Non-pigmented ciliary epithelial cell (primary cell): ENCODE measurements at places on chromosomes 6 and 20.
A peak's percentile ranks its signal among the peaks of the same experiment; 100 is the strongest.

DNA sequence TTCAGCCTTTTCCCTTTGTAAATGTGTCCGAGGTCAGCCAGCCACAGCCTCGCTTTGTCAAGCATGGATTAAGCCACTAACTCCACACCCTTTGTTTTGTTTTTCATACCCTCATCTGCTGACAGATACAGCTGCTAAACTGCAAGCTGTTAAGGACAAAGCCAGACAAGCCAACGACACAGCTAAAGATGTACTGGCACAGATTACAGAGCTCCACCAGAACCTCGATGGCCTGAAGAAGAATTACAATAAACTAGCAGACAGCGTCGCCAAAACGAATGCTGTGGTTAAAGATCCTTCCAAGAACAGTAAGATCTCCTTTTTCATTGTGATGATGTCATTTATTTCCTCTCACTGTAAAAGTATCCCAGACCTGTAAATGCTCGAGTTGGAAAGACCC is 269.3 kb downstream of the ARHGAP18 start:
- peak; percentile 18 for DNase-seq

DNA sequence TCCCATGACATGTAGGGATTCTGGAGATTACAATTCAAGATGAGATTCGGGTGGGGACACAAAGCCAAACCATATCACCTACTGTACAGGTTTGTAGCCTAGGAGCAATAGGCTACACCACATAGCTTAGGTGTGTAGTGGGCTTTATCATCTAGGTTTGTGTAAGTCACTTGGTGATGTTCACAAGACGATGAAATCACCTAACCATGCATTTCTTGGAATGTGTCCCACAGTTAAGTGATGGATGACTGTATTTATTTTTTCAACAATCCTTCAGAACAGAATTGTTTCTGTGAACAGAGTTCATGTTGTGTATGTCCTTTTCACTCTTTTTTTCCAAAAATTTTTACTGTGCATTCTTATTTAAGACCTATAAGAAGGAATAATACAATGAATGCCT is 76.1 kb downstream of the DTD1 start:
- no peak for DNase-seq

GRCh38 chr20:50521221-50522052 is 11.3 kb downstream of the PTPN1 start:
- no peak for DNase-seq

DNA sequence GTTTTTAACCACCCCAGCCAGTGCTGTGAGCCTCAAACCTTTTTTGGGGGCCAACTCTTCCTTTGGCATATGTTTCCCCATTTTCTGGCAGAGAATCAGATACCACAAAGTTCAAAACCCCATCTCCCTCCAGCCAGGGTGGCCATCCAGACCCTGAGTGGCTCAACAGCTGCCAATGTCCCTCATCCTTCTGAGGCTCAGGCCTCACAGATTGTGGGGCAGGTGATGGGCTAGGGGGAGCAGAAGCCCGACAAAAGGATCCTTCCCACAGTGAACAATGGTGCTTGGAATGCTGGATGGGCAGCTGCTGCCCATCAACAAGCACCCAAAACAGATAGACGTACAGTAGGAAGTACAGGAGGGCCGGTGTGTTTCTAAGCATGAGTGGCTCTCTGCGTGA is 42.6 kb upstream of the IL17A start:
- DNase-seq, result no peak

DNA sequence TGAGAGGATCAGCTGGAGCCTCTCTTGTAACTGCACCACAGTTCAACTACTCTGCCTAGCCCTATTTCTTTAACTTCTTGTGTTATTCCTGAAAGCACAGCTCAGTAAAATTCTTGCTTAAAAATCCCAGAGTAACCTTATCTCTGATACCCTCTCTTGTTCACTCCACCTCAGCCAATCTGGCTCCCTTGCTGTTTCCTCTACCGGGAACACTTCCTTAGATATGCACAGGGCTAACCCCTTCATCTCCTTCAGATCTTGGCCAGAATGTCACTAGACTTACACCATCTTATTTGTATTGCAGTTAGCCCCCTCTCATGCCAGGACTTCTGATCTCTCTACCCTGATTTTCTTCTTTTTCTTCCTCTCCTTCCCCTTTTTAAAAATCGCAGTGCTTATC is 2.6 kb upstream of the ZKSCAN3 start:
- no peak for DNase-seq

DNA sequence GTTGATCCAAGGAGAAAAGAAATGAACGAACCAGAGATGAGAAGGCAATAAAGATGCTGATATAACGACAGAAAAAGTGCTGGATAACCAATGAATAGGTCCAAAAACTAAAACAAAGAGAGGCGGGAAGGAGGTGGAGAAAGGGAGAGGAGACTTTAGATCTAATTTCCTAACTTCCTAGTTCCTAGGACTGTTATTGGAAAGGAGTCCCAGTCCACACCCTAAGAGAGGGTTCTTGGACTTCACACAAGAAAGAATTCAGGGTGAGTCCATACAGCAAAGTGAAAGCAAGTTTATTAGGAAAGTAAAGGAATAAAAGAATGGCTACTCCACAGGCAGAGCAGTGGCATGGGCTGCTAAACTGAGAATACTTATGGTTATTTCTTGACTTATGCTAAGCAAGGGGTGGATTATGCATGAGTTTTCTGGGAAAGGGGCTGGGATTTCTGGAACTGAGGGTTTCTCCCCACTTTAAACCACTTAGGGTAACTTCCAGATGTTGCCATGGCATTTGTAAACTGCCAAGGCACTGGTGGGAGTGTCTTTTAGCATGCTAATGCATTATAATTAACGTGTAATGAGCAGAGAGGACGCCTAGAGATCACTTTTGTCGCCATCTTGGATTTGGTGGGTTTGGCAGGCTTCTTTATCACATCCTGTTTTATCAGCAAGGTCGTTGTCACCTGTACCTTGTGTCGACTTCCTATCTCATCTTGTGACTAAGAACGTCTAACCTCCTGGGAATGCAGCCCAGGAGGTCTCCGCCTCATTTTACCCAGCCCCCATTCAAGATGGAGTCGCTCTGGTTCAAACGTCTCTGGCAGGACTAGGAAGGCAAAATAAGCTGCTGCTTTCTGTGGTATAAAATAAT is 60.9 kb upstream of the RBM24 start:
- no peak for DNase-seq

- DNase-seq, result no peak
Observed at GRCh38 chr6:1777921-1778685, 168.4 kb downstream of the FOXC1 start.

DNA sequence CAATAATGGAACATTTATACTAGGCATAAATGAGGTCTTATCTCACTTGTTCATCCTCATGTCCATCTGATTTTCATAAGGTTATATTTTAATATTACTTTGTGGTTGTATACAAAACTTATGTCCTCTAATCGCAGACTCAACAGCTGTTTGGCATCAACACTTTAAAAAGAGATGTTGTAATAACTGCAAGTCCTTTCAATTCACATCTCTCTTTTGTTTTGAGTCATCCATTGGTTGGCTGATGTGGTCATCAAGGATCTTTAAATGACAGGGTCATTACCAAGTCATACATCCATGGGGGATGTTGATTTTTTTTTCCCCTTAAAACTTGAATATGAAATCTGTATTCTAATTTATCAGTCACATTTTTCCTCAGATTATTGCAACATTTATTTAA is 299.4 kb upstream of the NRSN1 start:
- no peak for DNase-seq

DNA sequence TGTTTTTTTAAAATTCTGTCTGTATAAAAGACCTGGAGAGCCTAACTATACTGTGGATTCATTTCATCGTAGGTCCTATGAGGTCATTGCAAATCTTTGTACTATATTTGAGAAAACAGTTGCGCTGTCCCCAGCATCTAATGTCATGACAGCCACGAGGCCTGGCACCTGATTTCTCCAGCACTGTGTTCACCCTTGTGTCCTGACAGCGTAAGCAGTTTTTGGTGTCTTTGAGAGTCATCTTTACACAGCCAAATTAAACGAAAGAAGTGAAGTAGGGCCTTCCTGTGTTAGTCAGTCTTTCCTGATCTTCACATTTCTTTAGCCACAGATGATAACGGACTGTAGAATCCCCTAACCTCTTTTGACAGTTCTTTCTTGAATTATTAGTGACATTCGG is 70.6 kb upstream of the PHACTR2 start:
- no peak for DNase-seq

- no peak for DNase-seq
Observed at GRCh38 chr20:38303908-38304379, at the start of gene BPI. Gene BPI (plus strand): TSS chr20:38304156. CDS start chr20:38304224, 68 bp downstream.

DNA sequence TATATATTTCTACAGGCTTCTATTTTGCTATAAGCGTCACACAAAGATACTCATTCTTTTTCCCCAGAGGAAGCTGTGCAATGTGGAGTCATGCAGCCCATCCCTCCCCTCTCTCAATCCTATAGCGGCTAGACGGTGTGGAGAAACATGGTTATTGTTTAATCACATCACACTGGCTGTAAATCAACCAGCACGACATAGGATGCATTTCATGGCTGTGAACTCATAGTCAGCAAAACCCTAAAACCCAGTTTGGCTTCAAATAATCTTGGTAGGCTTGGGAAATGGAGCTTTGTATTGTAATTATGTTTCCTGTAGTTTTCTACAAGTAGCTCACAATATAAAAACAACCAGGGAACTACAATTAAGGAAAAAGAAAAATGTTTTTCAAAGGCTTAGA is 16.8 kb downstream of the FOXC1 start:
- DNase-seq, result no peak

GRCh38 chr20:46293084-46293483 is 15.2 kb downstream of the CDH22 start:
- DNase-seq, result no peak

GRCh38 chr6:40791004-40791403 is 203.8 kb upstream of the LRFN2 start:
- DNase-seq, result no peak

- no peak for DNase-seq
Observed at GRCh38 chr20:40192081-40192480, 497.0 kb downstream of the MAFB start.

DNA sequence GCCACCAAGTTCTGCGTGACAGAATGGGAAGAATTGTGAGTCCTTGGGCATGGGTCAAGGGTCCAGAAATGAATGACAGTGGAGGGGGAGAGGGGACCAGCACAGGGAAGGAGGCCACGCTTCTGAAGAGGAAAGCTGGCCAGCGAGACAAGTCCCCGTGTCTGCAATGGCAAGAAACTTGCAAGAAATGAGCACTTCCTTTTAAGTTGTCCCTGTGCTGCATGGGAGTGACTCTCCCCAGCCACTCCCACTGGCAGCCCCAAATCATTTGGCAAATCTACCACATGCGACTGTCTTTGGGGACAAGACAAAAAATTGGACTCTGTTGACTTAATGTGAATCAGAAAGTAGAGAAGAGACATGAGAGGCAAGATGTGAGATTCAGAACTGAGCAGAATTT is 242.2 kb upstream of the RREB1 start:
- no peak for DNase-seq

DNA sequence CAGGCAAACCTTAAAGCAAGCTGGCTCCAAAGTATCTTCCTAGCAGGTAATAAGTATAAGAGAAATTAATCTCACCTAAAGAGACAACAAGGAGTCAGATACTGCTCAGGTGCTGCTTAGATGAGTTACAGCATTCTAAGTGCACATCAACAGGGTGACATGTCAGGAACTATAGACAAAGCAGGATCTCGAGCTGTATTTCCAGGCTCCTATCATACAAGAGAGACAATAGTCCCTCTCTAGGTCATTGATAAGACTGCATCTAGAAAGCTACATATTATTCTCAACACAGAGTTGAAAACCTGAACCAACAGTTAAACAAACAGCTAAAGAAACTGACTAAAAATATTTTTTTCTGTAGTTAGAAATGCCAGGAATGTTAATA is 3.9 kb downstream of the PTPRK start:
- no peak for DNase-seq

GRCh38 chr20:44404204-44405181 is 49.0 kb downstream of the HNF4A start:
- DNase-seq, result no peak

DNA sequence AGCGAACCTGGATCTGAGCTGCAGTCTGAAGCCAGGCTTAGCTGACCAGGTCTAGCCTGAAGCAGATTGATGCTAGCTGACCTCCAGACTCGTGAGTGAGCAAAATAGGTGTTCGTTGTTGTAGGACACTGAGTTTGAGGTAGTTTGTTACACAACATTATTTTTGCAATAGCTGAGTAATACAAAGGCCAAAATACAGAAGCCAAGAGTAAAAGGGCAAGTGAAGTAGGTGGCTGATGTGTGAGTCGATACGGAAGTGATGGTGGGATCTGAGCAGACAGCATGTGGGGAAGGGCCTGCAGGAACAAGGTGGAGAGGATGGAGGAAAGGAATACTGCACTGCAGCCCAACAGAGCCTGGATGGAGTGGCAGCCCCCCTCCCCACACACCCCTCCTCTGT is 8.5 kb upstream of the SPATS1 start:
- no peak for DNase-seq

GRCh38 chr6:14987490-14987889 is 258.4 kb upstream of the JARID2 start:
- no peak for DNase-seq

- no peak for DNase-seq
Observed at GRCh38 chr6:166977621-166978525, 21.3 kb upstream of the CEP43 start.

GRCh38 chr6:37646097-37646864 is 51.4 kb downstream of the MDGA1 start:
- DNase-seq, result no peak

DNA sequence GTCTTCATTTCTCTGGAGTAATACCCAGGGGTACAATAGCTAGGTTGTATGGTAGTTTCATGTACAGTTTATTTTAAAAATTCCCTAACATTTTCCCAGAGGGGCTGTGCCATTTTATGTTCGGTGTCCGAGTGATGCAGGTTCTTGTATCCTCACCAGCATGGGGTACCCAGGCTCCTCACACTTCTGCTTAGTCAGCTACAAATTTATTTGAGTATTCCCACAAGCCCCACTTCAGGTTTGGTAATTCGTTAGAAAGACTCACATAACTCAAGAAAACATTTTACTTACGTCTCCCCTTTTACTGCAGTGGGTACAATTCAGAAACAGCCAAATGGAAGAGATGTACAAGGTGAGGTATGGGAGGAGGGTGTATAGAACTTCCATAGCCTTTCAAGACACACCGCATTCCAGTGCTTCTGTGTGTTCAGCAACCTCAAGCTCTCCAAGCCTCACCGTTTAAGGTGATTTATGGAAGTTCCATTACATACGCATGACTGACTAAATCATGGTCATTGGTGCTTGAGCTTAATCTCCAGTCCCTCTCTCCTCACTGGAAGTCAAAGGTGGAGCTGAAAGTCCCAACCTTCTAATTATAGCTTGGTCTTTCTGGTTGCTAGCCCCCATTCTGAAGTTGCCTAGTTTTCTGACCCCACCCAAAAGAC is 18.1 kb downstream of the RIPK1 start:
- DNase-seq, result no peak

DNA sequence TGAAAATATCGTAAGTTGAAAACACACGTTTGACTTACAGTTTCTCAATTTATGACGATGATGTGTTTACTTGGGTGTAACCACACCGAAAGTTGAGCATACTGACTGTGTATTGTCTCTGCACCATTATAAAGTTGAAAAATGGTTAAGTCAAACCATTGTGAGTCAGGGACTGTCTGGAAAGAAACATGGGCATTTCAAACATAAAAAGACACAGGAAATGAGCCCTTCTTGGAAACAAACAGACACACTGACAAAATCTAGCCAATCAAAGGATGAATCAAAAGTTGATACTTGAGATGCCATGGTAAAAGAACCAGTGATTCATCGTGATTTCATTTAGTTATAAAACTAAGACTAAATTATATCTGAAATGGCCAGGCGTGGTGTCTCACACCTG is 5.3 kb downstream of the POPDC3 start:
- DNase-seq, result no peak

GRCh38 chr20:16535277-16535676 is 38.0 kb downstream of the KIF16B start:
- DNase-seq, result no peak
